Immature natural killer cell (primary cell): ENCODE measurements at places on chromosomes 7 and 10.
A peak's percentile ranks its signal among the peaks of the same experiment; 100 is the strongest.

GRCh38 chr7:2724453-2725177, 36.6 kb downstream of the AMZ1 start:
- peaks cover 4% of the 10 kb centered on the region for H3K27me3 ChIP-seq
- H3K36me3 ChIP-seq: no peaks in the 10 kb centered on the region
- H3K4me1 ChIP-seq: peaks cover 7% of the 10 kb centered on the region

- no peaks in the 10 kb centered on the region for H3K4me1 ChIP-seq
- no peak overlapping the region for H3K27ac ChIP-seq
- no peak for DNase-seq
- no peaks in the 10 kb centered on the region for H3K36me3 ChIP-seq
- H3K27me3 ChIP-seq: peaks cover 5% of the 10 kb centered on the region
Observed at GRCh38 chr7:36165802-36166201, 12.7 kb downstream of the EEPD1 start.

- no peak overlapping the region for H3K27ac ChIP-seq
- DNase-seq: no peak
- H3K4me3 ChIP-seq: no peak overlapping the region
- H3K27me3 ChIP-seq: peaks cover 16% of the 10 kb centered on the region
- H3K4me1 ChIP-seq: no peaks in the 10 kb centered on the region
- no peaks in the 10 kb centered on the region for H3K36me3 ChIP-seq
Observed at GRCh38 chr10:77205135-77205534, 432.5 kb downstream of the KCNMA1 start.

- H3K27ac ChIP-seq: no peak overlapping the region
- H3K4me1 ChIP-seq: peaks cover 91% of the 10 kb centered on the region
- no peak for DNase-seq
- no peak overlapping the region for H3K4me3 ChIP-seq
- H3K36me3 ChIP-seq: peaks cover 11% of the 10 kb centered on the region
Observed at GRCh38 chr7:152366662-152367061, 69.1 kb downstream of the KMT2C start.

DNA sequence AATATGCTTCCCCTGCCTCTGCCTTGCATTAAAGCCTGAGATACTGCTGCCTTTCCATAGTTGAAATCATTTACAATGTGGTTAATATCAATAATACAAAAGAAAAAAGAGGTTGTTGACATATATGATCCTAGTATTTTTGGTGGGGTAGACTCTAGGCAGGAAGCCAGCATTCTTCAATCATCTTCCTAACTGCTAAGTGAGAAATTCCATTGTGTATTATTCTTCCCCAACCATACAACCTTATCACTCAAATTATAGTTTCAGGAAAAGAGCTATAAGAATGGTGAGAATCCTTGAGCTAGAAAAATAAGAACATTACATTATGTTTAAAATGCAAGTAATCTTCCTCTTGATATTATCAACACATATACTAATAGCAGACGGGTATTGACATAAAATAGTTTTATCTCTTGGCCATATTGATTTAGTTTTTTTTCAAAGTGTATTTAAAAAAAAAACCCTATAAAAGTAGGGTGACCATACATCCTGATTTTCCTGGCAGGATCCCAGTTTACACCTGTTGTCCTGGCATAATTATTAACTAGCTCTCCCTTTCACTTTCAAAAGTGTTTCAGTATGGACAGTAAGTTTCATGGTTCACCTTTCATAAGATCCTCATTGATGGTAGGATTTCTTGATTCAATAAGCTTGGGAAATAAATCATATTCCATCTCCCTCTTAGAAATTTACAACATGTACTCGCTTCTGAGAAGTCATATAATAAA, 33.4 kb upstream of the WASL start:
- H3K4me1 ChIP-seq: no peaks in the 10 kb centered on the region
- H3K36me3 ChIP-seq: no peaks in the 10 kb centered on the region
- no peak overlapping the region for H3K27ac ChIP-seq

DNA sequence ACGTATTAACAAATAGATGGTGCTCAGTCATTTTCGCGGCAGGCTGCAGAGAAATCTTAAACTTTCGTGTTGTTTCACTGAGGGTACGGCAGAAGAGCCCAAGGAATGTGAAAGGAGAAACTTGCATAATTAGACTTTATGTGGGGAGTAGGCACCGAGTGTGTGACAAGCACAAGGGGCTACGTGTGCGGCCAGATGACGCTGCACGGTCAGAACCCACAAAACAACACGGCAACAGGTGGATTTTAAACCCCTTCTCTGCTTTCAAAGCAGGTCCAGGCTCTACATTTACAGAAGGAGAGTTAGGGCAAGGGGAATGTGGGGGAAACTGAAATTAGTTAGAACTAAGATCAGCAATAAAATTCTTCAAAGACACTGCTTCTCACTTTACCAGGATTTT, 392 bp upstream of the UCN3 start:
- no peak for DNase-seq
- no peaks in the 10 kb centered on the region for H3K36me3 ChIP-seq
- peaks cover 6% of the 10 kb centered on the region for H3K4me1 ChIP-seq
- H3K4me3 ChIP-seq: no peak overlapping the region
- H3K27ac ChIP-seq: no peak overlapping the region

DNA sequence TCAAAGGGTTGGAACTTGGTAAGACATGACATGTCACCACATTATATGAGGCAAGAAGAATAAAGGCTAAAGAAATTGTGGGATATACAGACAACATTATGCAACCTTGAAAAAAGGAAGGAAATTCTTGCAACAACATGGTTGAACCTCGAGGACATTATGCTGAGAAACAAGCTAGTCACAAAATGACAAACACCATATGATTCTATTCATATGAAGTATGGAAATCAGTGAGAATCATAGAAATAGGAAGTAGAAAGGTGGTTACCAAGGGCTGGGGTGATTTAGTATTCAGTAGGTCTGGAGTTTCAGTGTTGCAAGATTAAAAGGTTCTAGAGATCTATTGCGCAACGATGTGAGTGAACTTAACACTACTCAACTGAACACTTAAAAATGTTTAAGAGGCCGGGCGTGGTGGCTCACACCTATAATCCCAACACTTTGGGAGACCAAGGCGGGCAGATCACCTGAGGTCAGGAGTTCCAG, 126.9 kb upstream of the TBX20 start:
- no peaks in the 10 kb centered on the region for H3K27me3 ChIP-seq
- no peaks in the 10 kb centered on the region for H3K36me3 ChIP-seq

- H3K36me3 ChIP-seq: no peaks in the 10 kb centered on the region
- peaks cover 3% of the 10 kb centered on the region for H3K27me3 ChIP-seq
- H3K4me1 ChIP-seq: peaks cover 41% of the 10 kb centered on the region
- peak overlapping the region; percentile 82 for H3K4me3 ChIP-seq
- peak overlapping the region; percentile 82 for H3K27ac ChIP-seq
Observed at GRCh38 chr7:107580716-107581383, 804 bp downstream of the BCAP29 start.

DNA sequence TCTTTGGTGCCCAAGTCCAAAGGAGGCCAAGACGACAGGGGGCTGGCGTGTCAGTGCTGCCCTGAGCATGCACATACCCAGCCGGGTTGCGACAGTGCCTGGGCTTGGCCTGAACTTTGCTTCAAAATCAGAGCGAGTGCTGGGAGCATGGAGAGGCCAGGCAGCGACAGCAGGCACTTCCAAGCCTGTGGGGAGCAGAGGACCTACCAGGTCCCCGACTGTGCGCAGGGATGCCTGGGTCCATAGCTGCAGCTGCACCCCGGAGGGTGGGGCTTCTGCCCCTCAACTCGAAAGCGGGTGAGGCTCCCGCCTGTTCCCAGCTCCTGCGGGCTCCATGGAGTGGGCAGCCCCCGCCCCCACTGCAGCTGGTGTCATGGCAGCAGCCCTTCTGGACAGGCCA, 79.1 kb downstream of the HDAC9 start:
- DNase-seq: no peak
- peaks cover 23% of the 10 kb centered on the region for H3K4me1 ChIP-seq
- no peak overlapping the region for H3K4me3 ChIP-seq
- no peaks in the 10 kb centered on the region for H3K27me3 ChIP-seq

- H3K27me3 ChIP-seq: peaks cover 1% of the 10 kb centered on the region
- no peak overlapping the region for H3K27ac ChIP-seq
- H3K36me3 ChIP-seq: no peaks in the 10 kb centered on the region
- DNase-seq: no peak
- no peak overlapping the region for H3K4me3 ChIP-seq
Observed at GRCh38 chr7:158139499-158139898, 448.1 kb downstream of the PTPRN2 start.

GRCh38 chr7:118052336-118052735, 131.6 kb upstream of the LSM8 start:
- H3K27me3 ChIP-seq: peaks cover 5% of the 10 kb centered on the region
- no peaks in the 10 kb centered on the region for H3K4me1 ChIP-seq
- H3K27ac ChIP-seq: no peak overlapping the region
- no peak for DNase-seq
- no peaks in the 10 kb centered on the region for H3K36me3 ChIP-seq
- H3K4me3 ChIP-seq: no peak overlapping the region

GRCh38 chr7:17902599-17902998, 37.7 kb downstream of the SNX13 start:
- no peak for DNase-seq
- no peak overlapping the region for H3K4me3 ChIP-seq
- no peaks in the 10 kb centered on the region for H3K27me3 ChIP-seq
- H3K27ac ChIP-seq: no peak overlapping the region
- H3K4me1 ChIP-seq: peaks cover 38% of the 10 kb centered on the region
- H3K36me3 ChIP-seq: no peaks in the 10 kb centered on the region

DNA sequence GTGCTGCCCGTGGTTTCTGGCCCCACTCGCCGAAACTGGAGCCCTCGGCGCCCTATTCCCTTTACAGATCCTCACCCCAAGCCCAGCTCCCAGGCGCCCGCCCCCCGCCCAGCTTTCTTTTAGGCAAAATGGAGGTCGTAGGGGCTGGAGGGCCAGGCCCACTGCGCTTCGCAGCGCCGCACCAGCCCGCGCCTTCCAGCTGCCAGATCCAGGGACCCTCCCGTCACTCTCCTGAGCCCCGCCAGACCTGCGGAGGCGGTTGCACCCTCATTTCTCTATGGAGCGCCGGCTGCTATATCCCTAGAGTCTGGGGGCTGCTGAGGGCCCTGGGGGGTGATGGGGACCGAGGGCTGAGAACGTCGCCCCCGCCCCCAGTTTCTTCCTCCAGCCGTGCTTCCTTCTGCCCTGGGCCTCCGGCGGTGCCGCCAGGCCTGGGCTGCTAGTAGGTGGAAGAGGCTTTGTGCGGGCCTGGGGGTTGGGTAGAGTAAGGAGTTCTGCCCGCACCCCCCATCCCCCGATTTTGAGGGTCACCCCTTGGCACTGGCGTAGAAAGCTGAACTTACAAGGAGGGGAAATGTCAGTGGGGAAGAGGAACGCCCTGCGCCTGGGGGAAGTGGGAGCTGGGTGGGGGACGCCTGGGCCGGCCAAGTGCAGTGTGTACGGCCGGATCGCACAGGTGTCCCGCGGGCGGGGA, 1.0 kb downstream of the GNB2 start:
- no peaks in the 10 kb centered on the region for H3K36me3 ChIP-seq
- DNase-seq: peak; percentile 38
- peaks cover 23% of the 10 kb centered on the region for H3K27me3 ChIP-seq
- peak overlapping the region; percentile 95 for H3K27ac ChIP-seq

- no peak overlapping the region for H3K27ac ChIP-seq
- peaks cover 3% of the 10 kb centered on the region for H3K27me3 ChIP-seq
- no peaks in the 10 kb centered on the region for H3K36me3 ChIP-seq
- H3K4me3 ChIP-seq: no peak overlapping the region
Observed at GRCh38 chr7:4854916-4855315, 6.9 kb downstream of the PAPOLB start.

- DNase-seq: no peak
- H3K4me1 ChIP-seq: no peaks in the 10 kb centered on the region
- no peak overlapping the region for H3K27ac ChIP-seq
- H3K36me3 ChIP-seq: no peaks in the 10 kb centered on the region
Observed at GRCh38 chr10:90344226-90344625, 513.6 kb downstream of the HTR7 start.

- H3K27me3 ChIP-seq: peaks cover 3% of the 10 kb centered on the region
- no peaks in the 10 kb centered on the region for H3K36me3 ChIP-seq
- H3K4me1 ChIP-seq: no peaks in the 10 kb centered on the region
- no peak for DNase-seq
Observed at GRCh38 chr10:78177491-78178185, 144.0 kb downstream of the RPS24 start.

GRCh38 chr10:132884041-132884440, 58.3 kb downstream of the CFAP46 start:
- H3K27me3 ChIP-seq: peaks cover 2% of the 10 kb centered on the region
- no peaks in the 10 kb centered on the region for H3K36me3 ChIP-seq
- H3K27ac ChIP-seq: no peak overlapping the region

DNA sequence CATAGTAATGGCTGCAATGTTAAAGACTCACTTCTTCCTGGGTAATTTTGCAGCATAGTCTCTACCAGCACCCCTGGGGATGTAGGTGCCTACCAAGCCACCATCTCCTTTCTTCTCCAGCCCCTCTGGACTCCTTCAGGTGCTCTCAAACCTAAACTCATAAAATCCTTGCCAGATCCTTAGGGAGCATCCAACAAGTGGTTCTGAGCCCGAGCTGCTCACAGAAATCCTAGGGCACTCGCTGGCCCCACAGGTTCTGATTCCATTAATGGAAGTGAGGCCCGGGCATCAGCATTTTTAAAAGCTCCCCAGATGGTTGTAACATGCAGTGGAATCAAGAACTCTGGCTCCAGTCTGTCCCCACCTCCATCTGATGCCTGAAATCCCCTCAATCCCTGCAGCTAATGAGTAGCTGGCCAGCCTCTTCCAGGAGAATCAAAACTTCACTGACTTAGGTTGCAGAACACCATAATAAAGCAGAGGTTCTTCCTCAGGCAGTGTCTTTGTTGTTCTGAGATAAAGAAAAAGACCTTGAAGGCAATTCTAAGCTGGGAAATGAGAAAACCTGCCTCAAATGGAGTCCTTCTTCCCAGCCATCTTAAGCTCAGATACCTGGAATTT, 336.8 kb downstream of the KCNMA1 start:
- no peak overlapping the region for H3K4me3 ChIP-seq
- DNase-seq: no peak
- peaks cover 2% of the 10 kb centered on the region for H3K27me3 ChIP-seq
- no peaks in the 10 kb centered on the region for H3K4me1 ChIP-seq
- H3K27ac ChIP-seq: no peak overlapping the region

- DNase-seq: no peak
- H3K27me3 ChIP-seq: peaks cover 2% of the 10 kb centered on the region
- no peak overlapping the region for H3K4me3 ChIP-seq
- H3K36me3 ChIP-seq: no peaks in the 10 kb centered on the region
- H3K4me1 ChIP-seq: no peaks in the 10 kb centered on the region
Observed at GRCh38 chr7:132097550-132098134, 478.6 kb downstream of the PLXNA4 start.

GRCh38 chr10:84829131-84829530, 500.7 kb downstream of the CCSER2 start:
- H3K27ac ChIP-seq: no peak overlapping the region
- H3K4me1 ChIP-seq: no peaks in the 10 kb centered on the region
- H3K36me3 ChIP-seq: no peaks in the 10 kb centered on the region

GRCh38 chr10:31121757-31122577, 90.3 kb upstream of the ZNF438 start:
- no peak for DNase-seq
- no peak overlapping the region for H3K27ac ChIP-seq
- no peaks in the 10 kb centered on the region for H3K4me1 ChIP-seq
- no peak overlapping the region for H3K4me3 ChIP-seq
- H3K36me3 ChIP-seq: no peaks in the 10 kb centered on the region

GRCh38 chr10:97723001-97723400, 9.5 kb downstream of the MARVELD1 start:
- H3K27ac ChIP-seq: no peak overlapping the region
- H3K36me3 ChIP-seq: no peaks in the 10 kb centered on the region
- DNase-seq: no peak
- H3K4me1 ChIP-seq: no peaks in the 10 kb centered on the region
- H3K4me3 ChIP-seq: no peak overlapping the region
